Activated T-helper 1 cell treated with anti-CD3 and anti-CD28 coated beads, Interleukin-2, amount 50 U/mL, for 16 hours (primary cell): ENCODE measurements at places on chromosomes 16 and 17.

GRCh38 chr17:73798111-73798748, 154.0 kb upstream of the SDK2 start:
- no peak for DNase-seq

DNA sequence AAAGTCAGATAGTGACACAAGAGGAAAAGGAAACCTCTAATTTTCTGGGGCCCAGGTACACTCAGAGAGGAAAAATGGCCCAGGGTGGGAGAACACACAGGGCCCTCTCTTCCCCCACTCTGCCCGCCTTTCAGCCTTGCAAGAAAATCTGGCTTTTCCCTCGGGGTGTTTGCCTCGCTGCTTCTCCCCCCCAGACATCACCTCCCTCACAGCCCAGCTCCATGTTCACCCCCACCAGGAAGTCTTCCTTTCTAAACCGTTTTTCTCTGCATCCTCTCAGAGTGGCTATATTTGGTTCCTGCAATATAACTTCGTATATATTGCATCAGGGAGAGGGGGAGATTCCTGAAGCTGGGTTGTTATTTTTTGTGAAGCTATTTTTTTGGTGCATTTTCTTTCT, 27.3 kb downstream of the RPRML start:
- DNase-seq: no peak

DNA sequence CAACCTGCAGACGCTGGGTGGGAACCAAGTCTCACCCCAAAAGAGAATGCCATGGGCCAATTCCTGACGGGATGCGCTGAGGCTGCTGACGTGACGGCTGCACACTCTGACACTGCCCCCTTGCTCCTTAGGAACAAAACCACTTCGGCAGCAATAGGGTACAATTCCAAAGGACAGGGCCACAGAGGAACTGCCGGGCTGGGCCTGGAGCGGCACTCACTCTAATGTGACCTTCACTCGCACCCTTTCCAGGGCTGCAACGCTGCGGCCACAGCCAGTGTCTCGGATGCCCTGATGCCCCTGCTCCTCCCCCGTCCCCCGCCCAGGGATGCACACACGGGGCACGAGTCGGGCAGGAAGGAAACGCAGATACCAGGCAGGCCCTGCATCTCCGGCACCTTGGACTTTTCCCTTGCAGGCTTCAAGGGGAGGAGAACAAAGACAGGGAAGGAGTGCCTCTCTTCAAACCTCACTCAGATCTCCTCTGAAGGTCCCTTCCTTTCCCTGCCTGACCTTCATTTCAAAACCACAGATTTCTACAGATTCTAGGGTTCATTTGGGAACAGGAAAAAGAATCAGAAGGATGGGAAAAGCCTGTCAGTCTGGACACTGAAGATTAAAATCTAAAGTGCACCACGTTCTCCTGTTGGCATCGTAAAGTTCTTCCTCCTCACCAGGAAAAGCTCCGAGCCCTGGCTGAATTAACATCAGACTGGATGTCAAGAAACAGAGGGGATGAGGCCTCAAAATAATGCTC, 2.3 kb downstream of the PITPNA start:
- DNase-seq: no peak

- no peak for DNase-seq
Measured at GRCh38 chr16:58030136-58030840, 4.7 kb downstream of the MMP15 start.

- no peak for DNase-seq
Measured at GRCh38 chr17:8744086-8744785, 400 bp downstream of the CCDC42 start.

GRCh38 chr17:69223809-69224208, 4.8 kb downstream of the ABCA10 start:
- no peak for DNase-seq

GRCh38 chr17:57654040-57654775, 90.9 kb downstream of the CCDC182 start:
- no peak for DNase-seq

DNA sequence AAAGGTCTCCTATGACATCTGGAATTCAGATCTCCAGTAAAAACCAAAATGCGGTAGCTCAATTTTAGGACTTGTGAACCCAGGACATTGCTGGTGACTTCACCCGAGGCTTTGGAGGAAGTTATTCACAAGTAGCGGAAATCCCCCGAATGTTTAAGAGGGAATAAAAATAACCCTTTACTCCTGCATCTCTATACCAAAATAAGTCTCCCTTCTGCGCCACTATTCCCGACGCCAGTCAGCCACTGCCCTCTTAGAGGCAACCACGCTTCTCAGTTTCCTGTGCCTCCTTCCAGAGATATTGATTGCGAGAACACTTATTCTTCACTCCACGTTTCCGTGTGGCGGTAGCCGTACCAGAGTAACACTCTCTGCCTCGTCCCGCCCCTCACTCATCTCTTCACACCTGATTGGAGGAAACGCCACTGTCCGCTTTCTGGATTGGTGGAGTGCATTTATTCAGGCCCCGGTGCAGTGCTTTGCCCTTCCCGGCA, 27.4 kb downstream of the EMP2 start:
- DNase-seq: peak; percentile 4

DNA sequence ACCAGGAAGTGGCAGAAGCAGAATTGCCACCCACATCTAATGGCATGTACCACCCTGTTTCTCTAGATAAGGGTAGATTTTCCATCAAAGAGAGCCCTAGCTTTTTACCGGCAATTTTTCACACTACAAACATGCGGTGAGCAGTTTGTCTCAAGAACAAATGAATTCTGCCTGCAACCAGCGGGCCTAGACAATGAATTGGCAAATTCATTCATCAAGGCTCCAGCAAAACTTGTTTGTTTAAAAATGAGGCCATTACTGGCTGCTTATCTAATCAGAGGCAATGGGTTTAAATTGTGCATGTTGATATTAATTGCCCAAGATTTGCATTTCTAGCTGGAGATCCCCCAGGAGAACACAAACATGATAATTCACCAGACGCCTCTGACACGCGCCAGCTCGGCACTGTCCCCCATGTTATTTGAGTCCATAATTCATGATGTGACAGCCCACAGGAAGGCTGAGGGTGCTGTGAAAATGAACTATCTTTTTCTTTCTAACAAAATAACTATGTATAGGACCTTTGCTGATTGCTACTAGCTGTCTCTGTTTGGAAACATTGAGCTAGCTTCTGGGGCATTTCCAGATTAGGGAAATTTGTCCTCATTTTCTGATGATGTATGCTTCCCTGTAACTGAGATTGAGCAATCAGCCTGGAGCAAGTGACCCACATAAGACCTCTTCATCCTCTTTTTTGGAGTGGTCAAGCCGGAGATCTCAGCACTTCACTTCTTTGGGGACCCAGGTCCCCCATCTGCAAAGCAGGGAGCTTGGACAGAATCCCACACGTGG, 80.8 kb downstream of the CNGB1 start:
- DNase-seq: no peak

DNA sequence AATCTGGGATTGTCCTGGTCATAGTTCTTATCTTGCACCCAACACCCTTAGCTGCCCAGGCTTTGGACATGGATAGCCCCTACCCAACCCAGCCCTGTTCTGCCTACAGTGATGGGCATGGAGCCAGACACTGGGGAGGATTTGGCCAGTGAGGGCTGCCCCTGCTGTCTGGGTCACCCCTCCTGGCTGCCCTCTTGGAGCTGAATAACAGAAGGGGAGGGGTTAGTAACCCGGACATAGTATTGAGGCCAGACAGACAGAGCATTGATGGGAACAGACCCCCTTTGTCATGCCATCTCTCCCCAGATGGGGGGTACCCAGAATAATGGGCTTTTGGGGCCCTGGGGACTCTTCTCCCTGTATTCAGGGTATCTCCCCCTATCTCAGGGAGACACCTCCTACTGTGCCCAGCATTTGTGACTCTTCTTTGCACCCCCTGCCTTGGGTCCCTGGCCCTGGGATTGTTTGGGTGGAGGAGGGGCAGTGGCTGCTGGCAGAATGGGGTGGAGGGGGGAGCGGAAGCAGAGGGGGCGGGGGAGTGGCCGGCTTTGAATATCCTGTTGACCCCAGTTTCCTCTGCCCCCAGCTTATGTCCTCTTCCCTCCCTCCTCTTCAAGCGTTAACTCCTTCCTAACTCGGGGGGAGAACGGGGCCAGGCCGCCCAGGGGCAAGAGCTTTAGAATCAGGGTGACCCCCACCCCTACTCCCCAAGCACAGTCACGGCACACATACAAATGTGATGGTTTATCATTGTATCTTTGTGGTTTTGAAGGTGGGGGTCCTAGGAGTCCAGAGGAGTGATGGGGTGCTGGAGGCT, 17.0 kb downstream of the GJD3 start:
- DNase-seq: no peak

DNA sequence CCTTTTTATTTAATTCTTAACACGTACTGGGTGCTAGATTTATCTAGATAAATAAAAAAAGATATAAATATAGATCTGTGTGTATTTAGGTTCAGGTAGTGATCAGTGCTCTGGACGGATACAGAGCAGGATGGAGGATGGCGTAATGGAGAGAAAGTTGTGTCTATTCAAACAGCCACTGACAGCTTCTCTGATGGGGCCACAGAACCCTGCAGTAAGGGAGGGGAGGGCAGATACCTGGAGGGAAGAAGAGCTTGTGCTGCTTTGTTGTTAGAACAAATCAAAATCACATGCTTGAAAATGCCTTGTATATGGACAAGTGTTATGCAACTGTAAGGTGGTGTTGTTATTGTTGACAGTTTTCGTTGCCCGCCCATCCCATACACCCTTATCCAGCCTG, 170.2 kb downstream of the UTP18 start:
- no peak for DNase-seq
